ENCODE measurements at places on chromosomes 5 and 9. TPM values are rescaled to one million over a fixed set of nuclear protein-coding genes. Genes with fewer than 3 reads are reported as not detected.

DNA sequence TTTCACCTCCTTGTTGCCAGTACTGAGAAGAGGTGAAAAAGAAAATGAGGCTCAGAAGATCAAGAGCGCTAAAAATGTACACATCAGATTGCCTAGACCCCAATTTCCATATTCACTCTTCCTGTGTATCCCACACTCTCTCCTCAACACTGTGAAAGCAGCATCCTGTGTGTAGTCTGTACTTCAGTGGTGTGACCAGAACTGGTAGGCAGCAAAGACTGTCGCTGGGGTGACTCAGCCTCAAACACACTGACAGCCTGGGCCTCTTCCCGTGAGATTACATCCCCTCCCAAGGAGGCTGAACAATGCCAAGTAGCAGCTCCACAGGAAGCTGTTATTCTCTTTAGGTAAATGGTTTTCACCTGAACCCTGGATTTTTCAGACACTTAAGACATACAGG, 135.5 kb downstream of the CCDC192 start:
- DNase-seq, result peak; percentile 66

Gene LHX6
- 27.4 TPM for total RNA-seq

DNA sequence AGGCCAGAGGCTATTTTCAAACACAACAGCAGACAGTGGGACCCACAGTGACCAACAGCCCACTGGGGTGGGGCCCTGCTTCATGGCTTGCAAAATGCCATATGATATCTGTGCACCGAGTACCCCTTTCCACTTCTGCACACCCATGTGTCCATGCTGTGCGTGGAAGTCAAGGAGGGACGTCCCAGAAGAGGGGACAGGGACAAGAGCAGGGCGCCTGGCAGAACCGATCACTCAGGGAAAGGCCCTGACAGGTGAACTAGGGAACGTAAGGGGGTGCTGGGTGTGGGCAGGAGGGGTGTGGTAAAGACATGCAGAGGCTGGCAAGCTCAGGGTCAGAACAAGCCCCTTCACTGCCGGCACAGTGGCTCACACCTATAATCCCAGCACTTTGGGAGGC, 7.6 kb upstream of the TTLL11 start:
- DNase-seq, result no peak

Gene PCDHGC4
- 1.2 TPM for total RNA-seq

- no peak for DNase-seq
Measured at GRCh38 chr9:99628849-99629620, 192.7 kb upstream of the NR4A3 start.

DNA sequence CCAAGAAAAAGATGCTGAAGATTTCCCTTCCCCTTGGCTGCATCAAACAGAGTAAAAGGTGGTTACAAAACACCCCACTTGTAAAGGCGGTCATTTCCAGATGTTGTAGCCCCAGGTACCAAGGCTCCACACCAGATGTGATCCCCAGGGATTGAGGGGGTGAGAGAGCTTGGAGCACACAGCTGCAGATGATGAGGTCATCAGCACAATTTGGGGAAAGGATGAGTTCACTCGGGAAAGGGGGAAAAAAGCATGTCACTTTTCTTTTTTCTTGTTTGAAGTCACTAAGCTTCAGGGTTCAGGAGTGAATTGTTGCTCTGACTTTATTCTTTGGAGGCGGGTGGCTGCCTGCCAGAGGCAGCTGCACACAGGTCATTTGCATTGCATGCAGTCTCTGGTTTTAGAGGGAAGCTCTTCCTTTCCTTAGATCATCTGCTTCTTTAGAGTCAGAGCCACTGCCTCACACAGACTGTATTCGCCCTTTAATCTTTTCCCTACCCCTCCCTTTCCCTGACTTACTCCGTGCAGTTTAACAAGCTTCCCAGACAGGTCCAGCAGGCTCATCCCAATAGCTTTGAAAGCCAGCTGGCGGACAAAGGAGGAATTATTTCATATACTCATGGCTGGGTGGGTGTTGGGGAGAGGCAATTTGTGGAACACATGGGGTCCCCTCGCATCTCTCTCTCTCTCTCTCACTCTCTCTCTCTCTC, 409.3 kb upstream of the SLC24A2 start:
- no peak for DNase-seq

Gene CYSRT1
- total RNA-seq, result 0.37 TPM

DNA sequence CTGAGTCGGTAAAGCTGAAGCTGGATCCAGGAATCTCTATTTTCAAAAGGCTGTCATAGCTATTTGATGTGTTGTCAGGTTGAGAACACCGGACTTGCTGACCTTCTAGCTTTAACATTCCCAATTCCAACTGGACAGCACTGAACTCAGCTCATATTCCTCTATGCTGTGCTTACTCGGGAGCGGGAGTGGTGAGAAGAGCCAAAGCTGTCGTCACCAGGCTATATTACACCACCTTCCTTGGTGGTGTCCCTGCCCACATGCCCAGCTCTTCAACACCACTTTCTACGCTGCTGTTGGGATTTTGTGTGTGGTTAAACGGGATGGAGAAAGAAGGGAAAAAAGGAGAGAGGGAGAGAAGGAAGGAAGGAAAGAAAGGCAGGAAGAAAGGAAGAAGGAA, 653.6 kb downstream of the RAB3C start:
- DNase-seq, result no peak

Gene SCGB3A2
- total RNA-seq, result not detected

Data from dermis blood vessel endothelial cell (primary cell).